LHCN-M2 (cell line): ENCODE measurements at places on chromosomes 12 and 14. TPM values are rescaled to one million over a fixed set of nuclear protein-coding genes. Genes with fewer than 3 reads are reported as not detected.
A peak's percentile ranks its signal among the peaks of the same experiment; 100 is the strongest.

Gene DCN
- total RNA-seq = 447 and 478 TPM in 2 replicates

Gene CFAP54
- total RNA-seq = 1.1 and 3.4 TPM in 2 replicates

Gene NELL2
- not detected in 2 replicates for total RNA-seq

Gene DNAH10
- total RNA-seq = under 0.01 TPM in 1 of 2 replicates, not detected in the other

Gene MYH6
- total RNA-seq = not detected in 2 replicates

Gene NYNRIN
- total RNA-seq = 0.06 TPM in 2 replicates

Gene ACTR6
- 23.9 and 26.6 TPM in 2 replicates for total RNA-seq

Gene RPGRIP1
- not detected in 2 replicates for total RNA-seq

Gene MORN3
- total RNA-seq = 0.06 TPM in 1 of 2 replicates, not detected in the other

Gene KRT8
- 0.83 TPM in 1 of 2 replicates, not detected in the other for total RNA-seq

Gene SIX6
- not detected in 2 replicates for total RNA-seq

Gene CAPS2
- 4.1 and 8.5 TPM in 2 replicates for total RNA-seq

Gene CHFR
- 23.8 and 24.8 TPM in 2 replicates for total RNA-seq

Gene IFI27
- 0.51 and 1.5 TPM in 2 replicates for total RNA-seq

Gene SLC38A6
- total RNA-seq = 40.3 and 52.4 TPM in 2 replicates

GRCh38 chr14:25150934-25151790 lies 101.2 kb upstream of the STXBP6 start:
- peak; percentile 72 for DNase-seq

GRCh38 chr12:53231921-53232645 lies at the start of gene RARG:
RARG (minus strand) TSS chr12:53232209; CDS start chr12:53227545, 4,664 bp downstream.
- peak; percentile 71 for DNase-seq

GRCh38 chr14:61178226-61179060 lies 102.7 kb downstream of the TMEM30B start:
- peak; percentile 99 for DNase-seq

DNA sequence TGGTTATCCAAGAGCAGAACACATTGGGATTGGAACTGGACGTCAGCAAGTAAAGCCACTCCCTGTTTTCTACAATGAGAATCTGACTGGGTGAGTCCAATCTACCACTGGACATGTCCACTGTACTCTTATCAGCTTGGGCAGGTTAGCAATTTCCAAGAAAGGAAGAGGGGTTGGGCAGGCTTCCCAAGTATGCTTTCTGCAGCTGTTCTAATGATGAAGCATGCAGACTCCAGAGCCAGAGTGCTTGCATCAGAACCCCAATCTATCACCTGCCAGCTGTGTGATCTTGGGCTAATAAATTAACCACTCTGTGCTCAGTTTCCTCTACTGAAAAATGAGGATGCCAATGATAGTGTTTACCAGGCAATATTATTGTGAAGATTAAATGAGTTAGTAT lies 92.0 kb downstream of the EMP1 start:
- DNase-seq = peak; percentile 34

GRCh38 chr12:125050868-125051267 lies 14.4 kb upstream of the AACS start:
- no peak for DNase-seq

- no peak for DNase-seq
These were observed 15.1 kb downstream of the CHD8 start for GRCh38 chr14:21440859-21441258.

GRCh38 chr14:100341301-100342031 lies 18.3 kb downstream of the SLC25A47 start:
- peak; percentile 59 for DNase-seq

DNA sequence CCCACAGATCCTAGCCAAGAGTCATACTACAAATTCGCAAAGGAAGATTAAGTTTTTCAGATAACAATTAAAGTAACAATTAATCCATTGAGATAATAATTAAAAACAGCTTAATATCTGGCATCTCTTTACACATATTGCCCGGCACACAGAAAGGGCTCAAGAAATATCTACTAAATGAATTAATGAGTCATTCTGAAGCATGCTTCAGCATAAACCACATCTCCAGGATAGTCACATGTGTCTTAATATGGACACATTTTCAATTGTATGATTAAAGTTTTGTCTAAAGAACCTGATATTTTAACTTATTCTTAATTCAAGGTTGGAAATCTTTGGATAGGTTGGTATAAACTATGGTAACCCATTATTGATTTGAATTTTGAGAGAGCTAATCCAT lies 9.6 kb downstream of the ITPR2 start:
- peak; percentile 42 for DNase-seq

DNA sequence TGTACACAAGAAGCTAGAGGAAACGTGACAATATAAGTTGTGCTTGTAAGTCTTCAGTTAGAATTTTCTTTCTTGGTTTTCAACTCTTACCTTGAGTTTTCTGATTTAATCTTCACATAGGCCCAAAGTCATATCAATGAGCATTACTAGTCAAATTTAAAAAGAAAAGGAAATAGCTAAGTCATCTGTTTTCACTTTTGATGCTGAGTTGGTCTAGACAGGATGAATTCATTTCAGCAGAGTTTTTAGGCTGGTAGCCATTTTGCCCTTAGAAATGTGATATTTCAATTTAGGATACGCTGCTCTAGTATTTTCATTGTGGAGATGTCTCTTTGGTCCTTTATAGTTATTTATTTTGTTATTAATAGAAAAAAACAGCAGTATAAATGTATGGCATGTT lies 44.6 kb upstream of the KRAS start:
- no peak for DNase-seq

GRCh38 chr12:89831310-89832095 lies 122.9 kb upstream of the ATP2B1 start:
- DNase-seq = no peak

DNA sequence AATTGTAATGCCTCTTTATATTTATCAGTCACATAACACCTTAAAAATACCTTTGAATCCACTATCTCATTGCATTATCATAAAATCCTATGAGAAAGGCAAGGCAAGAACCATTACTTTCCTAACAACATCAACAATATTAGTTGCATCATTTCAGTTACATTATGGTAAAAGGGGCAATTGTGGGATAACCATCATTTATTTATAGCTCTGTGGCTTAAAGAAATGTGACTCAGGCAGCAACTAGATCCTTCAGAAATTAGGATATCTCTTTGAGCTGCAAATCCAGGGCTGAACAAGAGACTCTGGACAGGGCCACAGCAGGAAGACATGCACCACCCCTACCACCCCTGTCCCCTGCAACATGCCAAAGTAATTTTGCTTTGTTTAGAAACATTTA lies 36.4 kb downstream of the EPS8 start:
- DNase-seq = peak; percentile 71

DNA sequence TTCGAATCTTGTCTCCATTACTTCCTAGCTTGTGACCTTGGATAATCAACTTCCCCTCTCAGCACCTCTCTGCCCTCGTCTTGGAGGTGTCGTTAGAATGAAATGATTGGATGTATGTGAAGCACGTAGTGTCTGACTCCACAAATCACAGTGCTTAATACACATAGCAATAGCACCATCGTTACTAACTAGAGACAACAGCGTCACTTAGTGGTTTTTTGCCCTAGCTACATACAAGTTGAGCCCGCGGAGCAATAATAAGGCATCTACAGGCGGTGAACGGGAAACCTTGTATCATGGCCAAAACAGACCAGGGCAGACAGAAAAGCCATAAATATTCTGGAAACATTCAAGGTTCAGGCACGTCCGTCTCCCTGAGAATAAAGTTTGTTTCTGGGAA lies 154.9 kb downstream of the ASCL4 start:
- peak; percentile 13 for DNase-seq

DNA sequence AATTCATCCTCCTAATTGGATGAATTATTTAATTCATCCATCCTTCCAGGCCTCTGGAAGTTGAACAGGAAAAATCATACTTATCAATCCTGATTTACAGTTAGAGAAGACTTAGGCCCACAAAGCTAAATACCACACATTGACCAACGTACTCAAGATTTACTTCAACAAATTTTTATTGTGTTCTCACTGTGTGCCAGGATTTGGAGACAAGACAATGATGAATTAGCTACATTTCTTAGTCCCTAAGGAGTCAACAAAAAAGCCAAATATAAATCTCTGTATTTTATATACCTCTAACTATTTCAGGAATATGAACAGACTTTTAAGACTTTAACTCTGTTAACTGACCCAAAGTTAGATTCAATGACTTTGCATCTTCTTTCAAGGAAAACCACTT lies 63.9 kb downstream of the DCAF5 start:
- no peak for DNase-seq

- no peak for DNase-seq
These were observed 190.7 kb upstream of the PPFIA2 start for GRCh38 chr12:81949841-81950308.

GRCh38 chr12:91017511-91018263 lies 12.9 kb upstream of the EPYC start:
- no peak for DNase-seq

GRCh38 chr14:39265806-39266524 lies 32.2 kb downstream of the MIA2 start:
- DNase-seq = no peak

DNA sequence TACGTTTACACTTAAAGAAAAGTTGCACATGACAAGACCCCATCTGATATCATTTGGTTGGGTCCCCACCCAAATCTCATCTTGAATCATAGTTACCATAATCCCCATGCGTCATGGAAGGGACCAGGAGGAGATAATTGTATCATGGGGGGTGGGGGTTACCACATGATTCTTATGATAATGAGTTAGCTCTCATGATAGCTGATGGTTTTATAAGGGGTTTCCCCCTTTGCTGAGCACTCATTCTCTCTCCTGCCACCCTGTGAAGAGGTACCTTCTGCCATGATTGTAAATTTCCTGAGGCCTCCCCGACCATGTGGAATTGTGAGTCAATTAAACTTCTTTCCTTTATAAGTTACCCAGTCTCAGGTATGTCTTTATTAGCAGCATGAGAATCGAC lies 60.3 kb downstream of the PHLDA1 start:
- no peak for DNase-seq

GRCh38 chr12:116009805-116010204 lies 267.7 kb downstream of the MED13L start:
- DNase-seq = no peak
